ENCODE measurements at places on chromosomes 12 and 14.

DNA sequence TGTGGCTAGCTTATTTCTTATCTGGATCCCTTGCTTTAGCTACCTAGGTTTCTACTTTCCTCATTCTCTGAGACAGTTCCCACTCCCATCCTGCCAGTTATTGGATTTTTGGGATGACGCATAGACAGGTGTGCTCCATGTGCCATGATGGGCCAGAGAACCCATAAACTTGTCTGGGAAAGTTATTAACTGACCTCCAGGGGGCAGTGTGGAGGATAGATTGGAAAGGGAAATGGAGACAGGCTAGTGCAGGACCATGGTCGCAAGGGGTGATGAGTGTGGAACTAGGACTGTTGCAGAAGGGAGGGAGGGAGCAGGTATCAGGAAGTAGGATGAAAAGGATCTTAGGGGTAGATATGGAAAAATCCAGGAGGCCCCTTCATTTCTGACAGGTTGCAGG lies 80.3 kb downstream of the ESRRB start:
- no peak for DNase-seq

GRCh38 chr12:52956987-52957386 lies 8.1 kb downstream of the KRT18 start:
- DNase-seq: no peak

GRCh38 chr14:98382662-98383061 lies 889.3 kb downstream of the BCL11B start:
- DNase-seq: no peak

- no peak for DNase-seq
These were observed 430.4 kb downstream of the NPAS3 start for GRCh38 chr14:33369041-33369440.

- no peak for DNase-seq
These were observed 146.1 kb upstream of the NCOR2 start for GRCh38 chr12:124713436-124714082.

GRCh38 chr12:99619389-99620158 lies 28.0 kb upstream of the GARIN6 start:
- DNase-seq: no peak

- DNase-seq: no peak
These were observed 10.2 kb downstream of the VASH1 start for GRCh38 chr14:76771437-76771980.

GRCh38 chr12:93167331-93167730 lies 210.4 kb upstream of the NUDT4 start:
- DNase-seq: no peak

GRCh38 chr12:2732290-2732689 lies 62.5 kb upstream of the FKBP4 start:
- DNase-seq: no peak

- no peak for DNase-seq
These were observed 67.2 kb downstream of the SCARB1 start for GRCh38 chr12:124796303-124796960.

- no peak for DNase-seq
These were observed 42.3 kb downstream of the BCL11B start for GRCh38 chr14:99229654-99230207.

DNA sequence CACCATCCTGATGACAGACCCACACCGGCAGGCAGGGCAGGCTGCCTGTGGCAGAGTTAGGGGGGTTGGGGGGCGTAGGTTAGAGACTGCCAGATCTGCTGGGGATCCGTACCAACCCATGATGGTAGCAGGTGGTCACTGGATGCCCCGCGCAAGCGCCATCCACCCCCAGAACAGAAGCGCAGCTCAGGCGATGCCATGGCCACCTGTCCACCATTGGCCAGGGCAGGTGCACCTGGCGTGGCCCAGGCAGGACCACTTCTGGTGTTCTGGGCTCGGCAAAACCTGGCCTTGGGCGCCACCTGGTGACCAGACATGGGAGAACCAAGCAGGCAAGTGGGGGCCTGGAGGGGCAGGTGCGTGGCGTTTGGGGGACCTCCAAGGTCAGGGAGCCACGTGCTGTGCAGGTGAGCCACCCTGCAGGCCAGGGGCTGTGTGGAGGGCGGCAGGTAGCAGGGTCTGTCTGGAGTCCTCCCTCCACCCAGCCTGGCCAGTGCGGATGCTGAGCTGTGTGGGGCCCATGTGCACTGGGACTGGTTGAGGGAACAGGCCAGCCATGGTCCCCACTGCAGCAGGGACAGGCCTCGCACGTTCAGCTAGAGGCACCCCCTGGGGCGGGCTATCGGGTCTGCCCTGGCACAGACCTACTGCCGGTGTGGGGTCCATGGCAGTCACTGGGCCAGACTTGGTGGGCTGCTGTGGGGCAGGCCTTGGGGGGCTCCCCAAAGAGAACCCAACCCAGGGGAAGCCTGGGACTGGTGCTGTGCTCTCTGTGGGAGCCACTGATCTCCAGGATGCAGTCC lies 15.6 kb downstream of the BAG5 start:
- DNase-seq: no peak

GRCh38 chr14:68448252-68448902 lies 344.5 kb downstream of the ZFP36L1 start:
- DNase-seq: no peak

- DNase-seq: no peak
These were observed 678 bp downstream of the ZBTB25 start for GRCh38 chr14:64502887-64503433.

DNA sequence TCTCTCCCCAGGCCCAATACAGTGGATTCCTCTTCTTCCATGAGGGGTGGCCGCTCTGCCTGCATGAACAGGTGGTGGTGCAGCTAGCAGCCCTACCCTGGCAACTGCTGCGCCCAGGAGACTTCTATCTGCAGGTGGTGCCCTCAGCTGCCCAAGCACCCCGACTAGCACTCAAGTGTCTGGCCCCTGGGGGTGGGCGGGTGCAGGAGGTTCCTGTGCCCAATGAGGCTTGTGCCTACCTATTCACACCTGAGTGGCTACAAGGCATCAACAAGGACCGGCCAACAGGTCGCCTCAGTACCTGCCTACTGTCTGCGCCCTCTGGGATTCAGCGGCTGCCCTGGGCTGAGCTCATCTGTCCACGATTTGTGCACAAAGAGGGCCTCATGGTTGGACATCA lies 3.8 kb downstream of the ARHGEF40 start:
- no peak for DNase-seq

GRCh38 chr14:60164404-60164711 lies 840 bp downstream of the DHRS7 start:
- no peak for DNase-seq

GRCh38 chr14:89422952-89423345 lies 5.9 kb upstream of the FOXN3 start:
- DNase-seq: no peak

- no peak for DNase-seq
These were observed 21.9 kb upstream of the AMN1 start for GRCh38 chr12:31750747-31751039.

- no peak for DNase-seq
These were observed 197.4 kb upstream of the PRMT8 start for GRCh38 chr12:3293446-3294161.

DNA sequence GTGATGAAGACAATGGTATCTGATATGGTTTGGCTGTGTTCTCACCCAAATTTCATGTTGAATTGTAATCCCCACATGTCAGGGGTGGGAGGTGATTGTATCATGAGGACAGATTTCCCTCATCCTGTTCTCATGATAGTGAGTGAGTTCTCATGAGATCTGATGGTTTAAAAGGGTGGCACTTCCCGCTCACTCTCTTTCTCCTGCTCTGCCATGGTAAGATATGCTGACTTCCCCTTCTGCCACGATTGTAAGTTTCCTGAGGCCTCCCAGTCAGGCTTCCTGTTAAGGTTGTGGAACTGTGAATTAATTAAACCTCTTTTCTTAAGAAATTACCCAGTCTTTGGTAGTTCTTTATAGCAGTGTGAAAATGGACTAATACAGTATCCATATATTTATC lies 25.6 kb upstream of the PTHLH start:
- DNase-seq: no peak

DNA sequence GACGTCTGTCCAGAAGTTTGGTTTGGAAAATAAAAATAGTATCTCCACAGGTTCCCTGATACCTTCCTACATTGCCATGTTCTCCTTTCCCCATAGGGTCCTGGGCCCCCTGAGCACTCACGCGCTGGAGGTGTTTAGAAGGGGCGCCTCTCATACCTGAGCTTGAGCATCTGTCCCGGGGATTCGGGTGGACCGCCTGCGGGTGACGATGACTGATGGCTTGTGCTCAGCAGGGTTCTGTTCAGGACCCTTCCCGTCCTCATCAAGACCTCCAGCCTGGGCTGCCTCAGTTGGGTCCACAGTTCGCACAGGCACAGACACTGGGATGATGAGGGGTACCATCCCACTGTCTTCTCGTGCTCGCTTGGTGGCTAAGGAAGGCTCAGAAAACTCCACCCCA lies 22.7 kb upstream of the PNMA1 start:
- no peak for DNase-seq

- no peak for DNase-seq
These were observed 50.7 kb downstream of the A2M start for GRCh38 chr12:9064815-9065606.

- no peak for DNase-seq
These were observed 40.0 kb upstream of the SLC2A13 start for GRCh38 chr12:40145896-40146295.

DNA sequence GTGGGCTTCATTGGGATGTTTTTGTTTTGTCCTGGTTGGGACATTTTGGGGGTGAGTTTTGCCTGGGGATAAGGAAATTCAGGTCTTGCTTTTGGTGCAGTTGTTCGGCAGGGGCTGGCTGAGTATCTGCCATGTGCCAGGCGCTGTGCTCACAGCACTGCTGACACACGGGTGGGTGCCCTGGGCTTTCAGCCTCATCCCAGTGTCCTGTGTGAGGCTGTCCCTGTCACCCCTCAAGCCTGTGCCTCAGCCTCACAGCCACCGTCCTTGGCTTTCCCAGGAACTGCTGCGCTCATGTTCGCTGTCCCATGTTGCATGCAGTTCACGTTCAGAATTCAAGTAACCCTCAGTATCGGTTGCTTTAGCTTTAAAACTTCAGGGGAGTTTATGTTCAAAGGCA lies 24.9 kb downstream of the XRCC3 start:
- DNase-seq: no peak

DNA sequence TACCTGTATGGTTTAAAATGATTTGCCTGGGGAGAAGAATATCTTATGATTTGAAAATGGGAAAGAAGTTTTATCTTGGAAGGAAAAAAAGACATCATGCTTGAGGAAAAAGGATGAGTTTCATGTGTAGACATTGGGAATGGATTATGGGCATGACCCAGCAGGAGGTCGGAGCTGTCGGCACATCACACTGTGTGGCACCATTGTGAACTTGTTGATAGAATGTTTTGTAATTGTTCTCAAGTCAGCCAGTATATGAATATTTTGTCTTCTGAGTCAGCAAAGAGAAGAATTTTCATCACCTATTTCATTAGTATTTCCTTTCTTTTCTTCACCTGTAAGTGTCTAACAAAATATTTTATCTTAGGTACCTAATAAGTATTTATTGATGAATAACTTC lies 60.0 kb upstream of the HMGA2 start:
- DNase-seq: no peak

Data from DMS 273 treated with DMSO at 0.1 percent for 48 hours (cell line).